ENCODE measurements at places on chromosomes 12 and 14.

GRCh38 chr14:35254736-35255135, 37.4 kb upstream of the PSMA6 start:
- no peak for DNase-seq

DNA sequence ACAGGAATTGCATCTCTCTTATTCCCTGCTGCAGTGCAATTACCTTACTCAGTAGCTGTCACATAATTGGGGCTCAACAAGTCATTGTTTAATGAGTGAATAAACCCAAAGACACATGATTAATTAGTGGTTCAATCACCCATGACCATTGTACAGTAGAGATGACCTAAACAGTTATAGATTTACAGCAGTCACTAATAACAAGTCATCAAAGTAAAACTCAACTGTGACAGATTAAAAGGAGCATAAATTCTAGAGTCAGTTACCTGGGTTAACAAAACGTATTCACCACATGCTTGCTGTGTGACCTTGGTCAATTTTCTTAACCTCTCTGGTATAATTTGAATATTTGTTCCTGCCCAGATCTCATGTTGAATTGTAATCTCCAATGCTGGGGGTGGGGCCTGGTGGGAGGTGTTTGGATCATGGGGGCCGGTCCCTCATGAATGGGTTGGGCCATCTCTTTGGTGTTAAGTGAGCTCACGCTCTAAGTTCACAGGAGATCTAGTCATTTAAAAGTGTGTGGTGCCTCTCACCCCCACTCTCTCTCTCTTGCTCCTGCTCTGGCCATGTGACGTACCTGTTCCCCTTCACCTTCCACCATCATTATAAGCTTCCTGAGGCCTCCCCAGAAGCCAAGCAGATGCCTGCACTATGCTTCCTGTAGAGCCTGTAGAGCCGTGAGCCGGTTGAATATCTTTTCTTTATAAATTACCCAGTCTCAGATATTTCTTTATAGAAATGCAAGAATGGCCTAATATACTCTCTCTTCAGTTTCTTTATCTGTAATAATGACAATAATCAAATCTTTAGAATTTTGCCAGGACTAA, 141.9 kb upstream of the PLEKHG7 start:
- DNase-seq, result no peak

GRCh38 chr14:97212399-97212798, 415.2 kb downstream of the VRK1 start:
- DNase-seq, result no peak

DNA sequence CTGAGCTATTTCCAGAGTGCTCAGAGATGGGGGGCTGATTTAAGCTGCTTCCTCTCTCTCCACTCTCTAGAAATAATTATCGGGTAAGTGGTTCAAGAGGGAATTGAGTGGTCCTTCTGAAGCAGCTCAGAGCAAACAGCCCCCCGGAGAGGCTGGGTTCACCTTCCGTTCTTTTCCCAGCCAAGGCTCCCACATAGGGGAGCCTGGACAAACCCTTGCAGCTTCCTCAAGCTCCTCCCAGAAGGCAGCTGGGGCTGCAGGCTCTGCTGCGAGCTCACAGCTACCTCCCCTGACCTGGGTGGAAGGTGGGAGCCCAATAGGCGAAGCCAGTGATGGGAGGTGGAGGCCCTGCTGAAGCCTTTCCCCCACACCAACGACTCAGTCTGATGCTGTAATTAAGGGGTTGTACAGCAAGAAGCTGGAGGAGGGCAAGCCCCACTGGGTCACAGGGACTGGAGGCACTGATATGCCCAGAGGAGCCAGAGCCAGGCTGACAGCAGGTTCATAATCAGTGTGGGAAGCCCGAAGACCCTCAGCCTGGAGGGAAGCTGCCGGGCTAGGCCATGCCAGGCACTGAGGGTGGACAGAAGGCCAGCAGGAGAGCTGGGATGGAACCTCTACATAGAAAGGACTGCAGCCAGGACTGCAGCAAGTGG, 52.4 kb downstream of the ARL6IP4 start:
- no peak for DNase-seq

GRCh38 chr12:15530361-15530760, 208.1 kb downstream of the PTPRO start:
- DNase-seq, result no peak

DNA sequence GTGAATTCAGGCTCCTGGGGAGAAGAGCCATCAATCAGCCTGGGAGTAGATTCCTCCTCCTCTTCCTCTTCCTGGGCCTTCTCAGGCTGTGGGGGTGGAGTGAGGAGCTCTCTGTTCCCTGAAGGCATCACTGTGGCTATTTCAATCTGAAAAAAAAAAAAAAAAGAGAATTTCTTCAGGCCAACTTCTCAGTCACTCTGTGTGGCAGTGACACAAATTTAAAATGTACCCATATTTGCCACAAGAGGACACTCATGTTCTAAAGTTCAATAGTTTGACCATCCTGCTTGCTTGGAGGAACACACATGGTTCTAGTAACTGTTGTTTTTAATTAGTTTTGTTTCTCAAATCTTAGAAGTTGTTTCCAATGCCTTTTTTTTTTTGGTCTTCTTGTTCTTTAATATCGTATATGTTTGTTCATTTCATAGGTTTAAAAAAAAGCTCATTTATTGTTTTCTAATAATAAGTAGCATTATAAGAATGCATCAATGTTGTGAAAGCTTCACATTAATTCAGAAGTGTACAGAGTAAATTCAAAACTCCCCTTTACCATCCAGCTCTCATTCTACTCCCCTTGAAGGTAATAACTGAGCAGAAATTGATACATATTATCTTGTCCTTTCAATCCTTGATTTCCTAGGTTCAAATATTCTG, 23.3 kb upstream of the CCER1 start:
- DNase-seq, result no peak

DNA sequence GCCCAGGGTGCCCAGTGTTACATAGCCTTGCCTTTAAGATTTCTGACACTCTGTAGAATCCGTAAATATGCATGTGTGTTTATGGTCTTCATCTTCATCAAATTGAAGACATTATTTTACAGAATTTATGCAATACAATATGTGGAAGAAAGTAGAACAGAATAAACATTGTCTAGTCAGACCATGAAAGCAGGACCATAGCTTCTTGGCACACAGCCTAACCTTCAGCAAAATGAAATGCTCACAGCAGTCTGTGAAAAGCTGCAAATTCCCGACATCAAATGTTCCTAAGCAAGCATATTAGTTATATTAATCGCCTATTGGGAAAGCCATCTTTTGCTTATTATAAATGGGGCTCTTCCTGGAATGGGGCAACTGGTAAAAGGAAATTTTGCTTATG, 111.3 kb upstream of the GARIN2 start:
- DNase-seq, result no peak

- no peak for DNase-seq
These were observed at the start of gene KRT86 for GRCh38 chr12:52274521-52275120. KRT86 (plus strand) TSS chr12:52274645; CDS start chr12:52301917, 27,272 bp downstream.

GRCh38 chr14:76877871-76878270, 51.7 kb downstream of the LRRC74A start:
- no peak for DNase-seq

DNA sequence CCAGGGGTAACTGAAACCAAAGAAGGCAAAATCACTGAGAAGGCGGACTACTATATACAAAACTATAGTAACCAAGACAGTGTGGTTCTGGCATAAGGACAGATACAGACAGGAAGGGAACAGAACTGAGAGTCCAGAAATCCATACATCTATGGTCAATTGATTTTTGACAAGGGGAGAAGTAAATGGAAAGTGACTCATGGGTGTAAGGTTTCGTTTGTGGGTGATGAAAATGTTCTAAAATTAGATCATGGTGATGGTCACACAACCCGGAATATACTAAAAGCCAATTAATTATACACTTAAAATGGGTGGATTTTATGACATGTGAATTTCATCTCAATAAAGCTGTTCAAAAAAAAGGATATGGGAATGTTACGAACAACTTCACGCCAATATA, 18.7 kb downstream of the ANGEL1 start:
- no peak for DNase-seq

- no peak for DNase-seq
These were observed 370.7 kb downstream of the TMTC2 start for GRCh38 chr12:83057436-83057835.

GRCh38 chr12:49925433-49926204, 21.9 kb upstream of the FAIM2 start:
- DNase-seq, result no peak

- DNase-seq, result no peak
These were observed 109.9 kb downstream of the TTC8 start for GRCh38 chr14:88934351-88934806.

DNA sequence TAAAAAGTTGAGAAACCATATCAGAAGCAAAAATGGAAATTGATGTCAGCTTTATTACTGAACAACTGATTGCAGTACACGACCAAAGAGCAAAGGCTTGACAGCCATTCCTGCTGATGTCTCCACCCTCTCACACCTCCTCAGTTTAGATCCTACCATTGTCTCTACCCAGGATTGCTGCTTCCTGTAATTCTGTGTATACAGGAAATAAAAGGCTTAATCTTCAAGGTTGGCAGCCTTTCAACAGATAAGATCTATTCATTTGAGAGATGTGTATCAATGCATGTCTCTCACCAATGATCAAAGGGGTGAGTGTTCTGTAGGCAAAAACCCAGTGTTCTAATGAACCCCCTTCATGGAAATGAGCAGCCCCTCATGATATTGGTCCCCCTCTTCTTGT, 27.0 kb downstream of the SLCO1C1 start:
- DNase-seq, result no peak

GRCh38 chr14:32244404-32244803, 41.3 kb upstream of the RNU6-8 start:
- DNase-seq, result no peak

DNA sequence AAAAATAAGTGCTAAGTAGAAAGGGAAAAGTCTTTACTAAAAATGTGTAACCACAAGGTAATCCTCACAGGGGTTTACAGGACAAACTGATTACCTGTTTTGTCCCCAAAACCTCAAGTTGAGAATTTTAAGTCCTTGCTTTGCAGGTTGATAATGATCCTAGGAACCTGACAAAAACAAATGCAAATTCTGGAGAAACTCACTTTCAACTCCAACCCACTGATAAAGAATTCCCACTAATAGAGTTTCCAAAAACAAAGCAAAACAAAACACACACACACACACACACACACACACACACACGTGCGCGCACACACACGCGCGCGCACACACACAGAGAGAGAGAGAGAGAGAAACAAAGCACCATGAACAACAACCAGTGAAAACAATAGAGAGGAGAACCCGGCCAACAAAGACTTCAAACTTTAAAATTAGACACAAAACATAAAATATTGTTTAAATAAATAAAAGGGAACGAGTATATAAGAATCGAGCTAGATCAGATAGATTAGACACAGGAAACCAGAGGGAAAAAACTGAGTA, 187.0 kb upstream of the FOXN3 start:
- no peak for DNase-seq

DNA sequence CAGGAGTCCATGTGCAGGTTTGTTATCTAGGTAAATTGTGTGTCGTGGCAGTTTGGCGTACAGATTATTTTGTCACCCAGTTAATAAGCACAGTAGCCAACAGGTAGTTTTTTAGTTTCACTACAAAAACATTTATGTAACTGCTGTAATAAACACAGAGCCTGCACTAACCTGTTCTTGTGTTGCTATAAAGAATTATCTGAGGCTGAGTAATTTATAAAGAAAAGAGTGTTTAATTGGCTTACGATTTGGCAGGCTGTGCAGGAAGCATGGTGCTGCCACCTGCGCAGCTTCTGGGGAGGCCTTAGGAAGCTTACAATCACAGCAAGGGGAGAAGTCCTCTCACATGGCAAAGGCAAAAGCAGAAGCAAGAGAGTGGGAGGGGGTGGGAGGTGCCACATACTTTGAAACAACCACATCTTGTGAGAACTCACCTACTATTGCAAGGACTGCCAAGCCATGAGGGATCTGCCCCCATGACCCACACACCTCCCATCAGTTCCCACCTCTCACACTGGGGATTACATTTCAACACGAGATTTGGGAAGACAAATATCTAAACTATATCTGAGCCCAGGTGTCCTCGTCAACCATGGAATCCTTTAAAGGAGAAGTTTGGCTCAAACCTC, 266.4 kb upstream of the GRIP1 start:
- DNase-seq, result no peak

DNA sequence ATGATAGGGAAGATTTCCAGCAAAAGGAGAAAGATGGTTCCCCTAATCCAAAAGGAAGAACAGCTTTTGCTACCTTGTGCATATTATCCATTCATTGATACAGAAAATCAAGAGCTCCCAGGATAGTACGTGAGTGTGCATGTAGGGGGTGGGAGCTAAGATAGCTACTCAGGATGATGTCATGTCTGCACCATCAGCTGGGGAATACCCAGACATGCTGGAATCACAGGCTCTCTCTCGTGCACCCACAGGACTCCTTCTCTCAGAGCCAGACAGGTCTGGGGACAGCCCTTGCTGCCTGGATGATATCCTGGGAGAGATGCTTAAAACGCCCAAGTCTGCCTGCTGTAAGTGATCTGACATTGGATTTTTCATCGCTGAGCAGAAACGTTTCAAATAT, 38.9 kb downstream of the FOXN3 start:
- no peak for DNase-seq

DNA sequence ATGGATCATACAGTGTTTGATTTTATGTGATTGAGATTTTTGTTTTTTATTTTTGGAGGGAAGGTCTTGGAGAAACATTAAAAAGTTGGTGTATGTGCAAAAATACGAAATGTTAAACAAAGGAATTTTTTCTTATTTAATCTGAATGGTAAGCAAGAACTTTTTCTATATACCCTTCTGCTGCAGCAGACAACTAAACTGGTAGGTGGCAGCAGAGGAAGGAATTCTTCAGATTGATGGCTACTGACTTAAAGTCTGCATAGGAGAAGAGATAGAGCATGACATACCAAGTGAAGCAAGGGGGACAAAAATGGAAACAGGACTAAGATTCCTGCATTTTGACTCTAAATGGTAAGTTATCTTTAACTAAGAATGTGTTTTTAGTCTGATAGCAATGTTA, 42.0 kb upstream of the A2ML1 start:
- no peak for DNase-seq

DNA sequence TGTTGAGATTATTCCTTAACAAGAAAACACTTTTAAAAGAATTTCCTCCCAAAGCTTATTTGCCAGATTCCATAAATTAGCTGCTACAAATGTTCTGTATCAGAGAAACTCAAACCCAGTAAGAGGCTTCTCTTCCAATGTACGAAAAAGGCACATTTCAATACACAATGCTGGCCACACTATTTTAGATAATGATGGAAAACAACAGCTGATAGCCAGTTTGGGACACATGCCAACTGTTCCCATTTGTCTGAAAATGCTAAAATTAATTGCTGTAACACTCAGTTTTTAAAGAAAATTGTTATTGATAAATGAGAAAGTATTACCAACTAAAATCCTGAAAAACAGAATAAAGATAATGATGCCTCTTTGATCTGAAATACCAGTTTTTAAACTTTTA, 4.4 kb downstream of the CFL2 start:
- DNase-seq, result no peak
